Fibroblast of skin of right biceps (primary cell): ENCODE measurements at places on chromosomes 11 and 22.

DNA sequence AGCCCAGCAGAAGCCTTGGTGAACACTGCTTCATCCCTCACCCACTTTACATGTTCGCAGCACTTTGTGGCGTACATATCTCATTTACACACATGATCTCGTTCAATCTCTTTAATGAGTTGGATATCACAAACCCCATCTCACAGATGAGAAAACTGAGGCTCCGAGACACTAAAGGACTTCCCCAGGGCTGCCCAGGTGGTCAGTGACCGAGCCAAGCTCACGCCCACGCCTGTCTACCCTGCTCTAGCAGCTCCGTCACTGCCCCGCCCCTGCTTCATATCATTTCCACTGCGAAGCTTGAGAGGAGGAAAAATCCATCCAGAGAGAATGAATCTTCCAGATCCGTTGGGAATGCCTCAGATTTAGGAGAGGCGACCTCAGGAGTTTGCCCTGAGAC, 11.8 kb upstream of the DSCAML1 start:
- DNase-seq: no peak

- DNase-seq: no peak
These were observed 9.6 kb downstream of the RAG1 start for GRCh38 chr11:36577373-36577772.

DNA sequence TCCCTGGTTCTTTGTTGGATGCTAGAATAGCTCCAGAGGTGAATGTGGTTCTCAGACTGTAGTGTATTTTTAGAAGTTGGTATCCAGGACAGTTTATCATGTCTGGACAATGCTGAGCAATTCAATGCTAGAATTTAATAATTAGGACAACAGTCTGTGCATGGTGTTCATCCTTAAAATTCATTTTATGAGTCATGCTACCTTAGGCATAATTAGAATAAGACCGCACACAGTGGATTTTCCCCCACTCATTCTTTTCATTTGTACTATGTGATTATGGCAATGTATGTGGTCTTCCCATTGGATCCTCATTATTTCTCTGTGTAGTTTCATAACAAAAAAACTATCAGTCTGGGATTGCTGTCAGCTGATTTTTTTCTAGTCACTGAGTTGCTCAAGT, 196.7 kb downstream of the ARHGAP42 start:
- peak; percentile 79 for DNase-seq

DNA sequence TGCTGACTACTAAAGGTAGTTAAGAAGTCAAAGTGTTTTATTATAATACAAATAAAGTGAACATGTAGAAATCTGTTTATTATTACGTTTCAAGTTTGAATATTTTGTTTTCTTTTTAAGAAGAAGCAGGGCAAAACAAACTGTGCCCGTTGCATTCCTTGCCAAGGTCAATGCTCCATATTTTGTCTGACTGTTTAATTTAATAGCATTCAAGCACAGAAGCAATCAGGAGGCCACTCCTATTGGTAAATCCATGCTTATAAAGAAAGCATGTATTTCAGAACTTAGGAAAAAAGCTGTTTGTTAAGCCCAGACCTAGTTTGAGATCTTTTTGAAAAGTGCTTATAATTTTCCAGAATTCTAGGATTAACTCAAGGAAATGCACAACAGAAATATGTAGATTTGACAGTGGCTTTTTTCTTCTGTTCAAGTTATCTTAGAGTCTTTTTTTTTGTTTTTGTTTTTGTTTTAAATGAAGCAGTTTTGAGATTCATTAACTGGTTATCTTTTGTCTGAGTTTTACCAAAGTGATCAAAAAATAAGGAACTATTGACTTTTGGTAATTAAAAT, 51.7 kb downstream of the ARHGAP42 start:
- no peak for DNase-seq

GRCh38 chr22:49462795-49463194, 364.9 kb downstream of the BRD1 start:
- DNase-seq: no peak

DNA sequence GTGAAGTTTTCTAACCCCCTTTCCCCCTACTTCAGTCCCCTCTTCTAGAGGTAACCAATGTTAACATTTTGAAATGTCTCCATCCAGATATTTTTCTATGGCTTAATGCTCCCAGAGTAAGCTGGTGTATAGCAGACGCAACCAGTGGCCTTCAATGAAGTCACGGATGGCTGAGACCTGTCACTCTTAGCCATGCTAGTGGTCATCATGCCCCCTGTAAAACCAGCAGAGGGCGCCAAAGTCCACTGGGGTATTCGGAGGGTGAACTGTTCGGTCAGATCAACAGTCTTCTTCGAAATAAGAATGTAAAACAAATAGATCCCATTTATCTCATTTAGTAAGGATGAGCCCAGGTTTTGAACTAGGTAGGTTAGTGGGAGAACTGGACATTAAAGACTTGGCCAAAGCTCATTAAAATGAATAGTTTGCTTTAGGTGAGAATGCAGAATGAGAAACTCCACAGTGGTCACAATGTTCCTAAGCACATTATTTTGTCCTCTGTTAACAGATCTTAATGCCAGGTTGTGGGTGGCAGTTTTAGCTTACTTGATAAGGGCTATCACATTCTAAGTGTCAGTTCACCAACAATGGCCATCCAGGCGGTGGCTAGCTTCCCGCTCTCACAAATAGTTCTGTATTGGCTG, 8.6 kb upstream of the MMP8 start:
- peak; percentile 59 for DNase-seq

- no peak for DNase-seq
These were observed 507.8 kb upstream of the CNTN5 start for GRCh38 chr11:98512938-98513337.

- DNase-seq: no peak
These were observed 53.8 kb downstream of the PAX6 start for GRCh38 chr11:31757260-31757835.

- no peak for DNase-seq
These were observed 26.3 kb upstream of the CCDC90B start for GRCh38 chr11:83312430-83312829.

GRCh38 chr22:32905400-32905799, 103.9 kb downstream of the TIMP3 start:
- peak; percentile 6 for DNase-seq

DNA sequence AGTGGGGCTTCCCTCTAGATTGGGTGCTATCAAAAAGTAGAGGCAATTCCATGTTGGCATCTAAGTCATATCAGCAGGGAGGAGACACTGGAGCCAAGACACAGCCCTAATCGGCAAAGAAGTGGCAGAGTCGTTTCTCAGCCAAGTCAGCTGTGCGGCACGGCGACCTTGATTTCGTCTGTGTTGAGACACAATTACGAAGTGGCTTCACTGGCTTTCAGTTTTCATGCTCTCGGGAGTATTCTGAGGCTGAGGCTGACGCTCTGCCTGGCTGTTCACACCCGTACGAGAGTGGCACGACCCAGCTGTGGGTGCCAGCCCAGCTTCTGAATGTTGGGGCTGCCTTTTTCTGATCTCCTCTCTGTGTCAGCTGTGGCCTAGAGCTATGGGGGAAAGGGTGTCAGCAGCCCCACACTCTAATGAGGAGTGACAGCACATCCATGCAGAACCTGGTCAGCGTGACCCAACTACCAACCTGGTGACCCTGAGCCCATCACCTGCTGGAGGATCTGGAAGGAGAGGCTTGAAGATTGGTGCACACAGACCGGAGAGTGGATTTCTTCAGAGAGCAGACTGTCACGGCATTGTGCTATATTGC, 105.7 kb upstream of the TMEM45B start:
- DNase-seq: no peak

DNA sequence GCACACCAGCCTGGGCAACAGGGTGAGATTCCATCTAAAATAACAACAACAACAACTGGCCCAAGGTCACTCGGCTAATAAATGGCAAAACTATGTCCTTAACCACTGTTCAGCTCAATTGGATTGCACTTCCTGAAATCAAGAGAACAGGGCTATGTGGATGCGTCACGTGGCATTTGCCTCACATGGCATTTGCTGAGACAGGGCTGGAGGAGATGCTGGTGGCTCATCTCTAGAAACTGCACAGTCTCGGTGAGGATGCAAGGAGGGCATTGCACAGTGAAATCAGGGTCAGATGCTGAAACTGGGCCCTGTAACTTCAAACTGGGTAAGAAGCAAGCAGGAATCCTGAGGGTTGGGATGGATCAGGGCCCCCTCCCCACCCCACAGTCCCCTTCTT, 171.9 kb downstream of the BUD13 start:
- no peak for DNase-seq

DNA sequence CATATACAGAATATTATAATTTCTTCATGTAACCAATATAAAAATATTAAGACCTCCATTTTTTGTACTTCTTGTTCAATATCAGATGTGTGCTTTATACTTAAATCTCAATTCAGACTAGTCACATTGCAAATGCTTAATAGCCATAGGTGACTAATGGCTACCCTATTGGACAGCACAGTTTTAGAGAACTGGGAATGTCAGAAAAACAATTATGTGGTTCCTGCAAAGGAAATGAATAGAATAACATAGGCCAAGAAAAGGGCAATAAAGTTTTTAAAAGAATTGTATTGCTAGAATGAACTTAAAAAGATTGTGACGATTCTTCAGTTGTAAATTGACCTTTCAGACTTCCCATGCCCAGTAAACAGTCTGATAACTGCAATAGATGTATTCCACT, 843.0 kb downstream of the METTL15 start:
- DNase-seq: no peak
